ENCODE measurements at places on chromosomes 3 and 15.

- DNase-seq, result no peak
Measured at GRCh38 chr3:153599685-153600084, 437.7 kb downstream of the RAP2B start.

GRCh38 chr3:36918050-36918449, 26.8 kb downstream of the TRANK1 start:
- DNase-seq, result no peak

- DNase-seq, result no peak
Measured at GRCh38 chr3:195873971-195874370, 34.4 kb downstream of the TNK2 start.

DNA sequence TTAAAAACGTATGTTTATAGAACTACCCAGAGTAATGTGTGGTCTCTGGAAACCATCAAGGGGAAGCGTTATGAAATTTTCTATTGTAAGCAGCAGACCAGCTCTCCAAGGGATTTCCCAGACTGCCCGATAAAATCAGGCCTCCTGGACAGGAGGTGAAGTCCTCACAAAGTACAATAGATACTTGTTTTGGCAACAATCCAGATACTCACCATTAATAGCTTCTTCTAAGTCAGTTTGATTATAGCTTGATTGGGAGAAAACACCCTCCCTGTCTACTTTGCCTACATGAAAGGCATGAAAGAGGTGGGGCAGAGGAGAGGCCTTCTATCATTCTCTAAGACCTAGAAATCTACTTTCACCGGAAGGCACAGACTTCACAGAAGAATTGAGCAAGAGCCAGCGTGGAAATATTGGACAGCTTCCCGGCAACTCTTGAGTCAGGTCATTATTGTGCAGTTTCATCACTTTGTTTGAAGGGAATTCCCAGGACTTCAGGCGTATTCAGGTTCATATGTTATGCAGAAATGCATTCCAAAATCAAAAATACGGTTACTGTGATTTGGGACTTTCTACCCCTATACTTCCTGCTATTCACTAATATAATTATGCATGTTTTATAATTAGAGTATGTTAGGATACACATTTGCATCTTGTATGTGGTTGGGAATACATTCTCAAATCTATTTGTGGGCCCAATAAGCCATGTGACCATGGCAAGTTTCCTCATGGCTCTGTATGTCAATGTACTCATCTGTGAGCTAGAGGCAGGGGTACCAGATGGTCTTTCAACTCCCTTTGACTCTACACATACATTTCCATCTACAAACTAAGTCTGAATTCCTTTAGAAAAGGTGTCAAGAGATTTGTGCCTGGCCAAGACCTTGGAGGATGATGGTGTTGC, 103.5 kb downstream of the CD47 start:
- no peak for DNase-seq

DNA sequence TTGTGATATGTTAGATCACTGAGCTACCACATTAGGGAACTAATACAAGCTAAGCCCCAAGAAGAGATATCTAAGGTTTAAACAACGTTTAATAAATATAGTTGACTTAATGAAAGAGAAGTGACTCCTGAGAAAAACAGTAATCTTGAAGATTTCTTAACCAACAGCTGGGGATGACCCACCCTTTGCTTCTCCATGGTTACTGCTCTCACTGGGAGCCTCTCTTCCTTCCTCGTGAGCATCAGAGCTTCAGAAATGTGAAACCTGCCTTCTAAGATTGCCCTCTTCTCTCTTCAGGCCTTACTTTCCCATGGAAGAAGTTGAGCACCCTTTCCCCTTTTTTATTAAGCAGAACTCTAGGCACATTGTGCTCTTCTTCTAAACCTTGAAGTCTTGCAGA, 132.2 kb upstream of the NR2E3 start:
- no peak for DNase-seq

DNA sequence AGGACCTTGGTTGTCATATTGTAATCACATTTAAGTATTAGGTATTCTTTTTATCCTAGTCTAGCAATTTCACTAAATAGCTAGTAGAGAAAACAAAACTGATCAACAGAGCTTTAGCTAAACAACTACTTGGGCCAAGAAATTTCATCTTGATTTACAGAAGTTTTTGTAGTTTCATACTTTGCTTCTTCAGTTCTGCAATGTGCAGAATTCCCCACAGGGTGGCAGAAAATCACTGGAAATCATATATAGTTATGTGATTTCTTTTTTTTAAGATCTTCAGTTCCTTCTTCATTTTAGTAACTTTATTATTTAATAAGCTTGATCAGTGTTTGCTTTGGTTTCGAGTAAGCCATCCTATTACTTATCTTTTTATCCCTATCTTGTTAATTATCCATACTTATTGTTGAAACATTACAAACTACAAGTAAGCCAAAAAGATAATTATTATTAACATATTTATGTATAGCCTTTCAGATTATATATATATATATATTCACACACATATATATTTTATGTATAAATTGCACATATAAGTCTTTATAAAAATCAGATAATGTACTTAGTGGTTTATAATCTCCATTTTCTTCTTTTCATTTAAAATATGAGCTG, 2.2 kb upstream of the BNIP2 start:
- no peak for DNase-seq

- DNase-seq, result no peak
Measured at GRCh38 chr15:73600413-73601335, 32.5 kb downstream of the NPTN start.

GRCh38 chr15:57685306-57686095, 21.0 kb upstream of the POLR2M start:
- no peak for DNase-seq

DNA sequence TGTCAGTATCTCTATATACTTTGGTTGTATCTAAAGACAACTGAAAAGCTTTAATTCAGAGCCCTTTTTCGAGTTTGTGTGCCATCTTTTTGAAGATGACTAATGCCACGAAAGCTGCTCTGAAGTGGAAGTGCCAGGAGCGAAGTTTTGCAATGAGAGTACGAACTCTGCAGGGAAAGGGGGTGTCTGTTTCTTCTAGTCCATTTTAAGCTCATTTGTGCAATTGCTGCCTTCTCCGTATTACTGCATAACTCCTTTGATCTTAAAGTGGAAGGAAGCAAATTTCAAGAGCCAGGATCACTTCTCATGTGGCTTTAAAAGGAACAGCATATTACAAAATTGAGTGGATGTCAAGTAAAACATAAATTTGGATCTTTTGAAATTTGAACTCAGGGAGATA, 245.3 kb downstream of the FEZF2 start:
- no peak for DNase-seq

DNA sequence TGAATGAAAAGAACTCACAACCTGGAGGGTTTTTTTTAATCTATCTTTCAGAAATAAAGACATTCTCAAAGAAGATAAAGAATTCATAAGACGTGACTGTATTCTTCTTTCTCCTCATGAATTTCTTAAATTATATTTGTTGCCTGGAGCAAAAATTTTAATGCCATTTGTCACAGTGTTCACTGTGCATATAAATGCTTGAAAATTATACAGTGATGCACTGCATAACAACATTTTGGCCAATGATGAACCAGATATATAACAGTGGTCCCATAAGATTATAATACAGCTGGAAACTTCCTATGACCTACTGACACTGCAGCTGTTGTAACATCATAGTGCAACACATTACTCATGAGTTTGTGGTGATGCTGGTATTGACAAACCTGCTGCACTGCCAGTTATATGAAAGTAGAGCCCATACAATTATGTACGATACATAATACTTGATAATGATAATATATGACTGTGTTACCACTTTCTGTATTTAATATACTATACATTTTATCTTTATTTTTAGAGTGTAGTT, 67.3 kb downstream of the P2RY1 start:
- no peak for DNase-seq

- DNase-seq, result no peak
Measured at GRCh38 chr3:40387001-40387894, at the start of gene ENTPD3. Gene ENTPD3 (plus strand): TSS chr3:40387184. CDS start chr3:40388058, 874 bp downstream.

DNA sequence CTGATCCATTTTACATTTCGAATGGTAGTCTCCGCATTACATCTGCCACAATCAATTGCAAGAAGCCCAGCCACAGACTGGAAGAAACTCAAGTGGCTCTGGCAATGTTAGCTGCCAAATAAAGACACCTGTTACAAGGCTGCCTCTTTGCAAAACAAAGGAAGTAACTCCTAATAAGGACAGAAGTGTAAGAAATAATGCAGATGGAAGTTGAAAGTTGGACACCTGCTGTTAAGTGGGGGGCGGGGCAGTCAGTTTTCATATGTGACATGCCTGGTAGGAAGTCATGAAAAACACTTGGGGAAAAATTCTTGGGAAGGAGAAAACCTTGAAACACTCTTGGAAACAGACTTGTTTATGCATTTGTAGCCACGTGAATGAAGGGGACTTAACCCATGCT, 54.1 kb upstream of the ATP2C1 start:
- DNase-seq, result no peak

DNA sequence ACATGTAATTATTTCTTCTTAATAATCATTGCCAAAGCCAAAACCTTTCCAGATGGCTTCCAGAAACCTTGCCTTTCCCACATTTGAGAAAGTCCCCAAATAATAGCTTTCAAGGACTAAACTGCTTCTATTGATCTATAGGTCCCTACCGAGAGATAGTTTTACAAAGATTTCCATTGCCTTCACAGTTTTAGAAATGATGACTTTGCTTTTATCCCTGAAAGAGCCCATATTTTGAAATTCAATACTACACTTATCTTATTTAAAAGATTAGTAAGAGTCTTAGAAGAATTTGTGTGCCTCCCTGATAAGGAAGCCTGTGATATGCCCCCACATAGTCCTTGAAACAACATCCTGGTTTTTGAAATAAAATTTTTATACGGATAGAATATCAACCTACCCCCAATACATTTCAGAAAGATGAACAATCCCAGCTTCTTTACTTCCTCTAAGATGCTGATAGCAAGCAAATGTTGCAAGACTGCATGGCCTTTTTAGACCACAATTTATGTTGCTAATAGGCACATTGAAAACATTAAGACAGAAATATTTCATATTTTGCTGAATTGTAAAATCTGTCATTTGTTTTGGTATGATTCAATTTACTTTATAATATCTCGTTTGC, 146.3 kb downstream of the TMCO5A start:
- no peak for DNase-seq

- DNase-seq, result no peak
Measured at GRCh38 chr3:61058836-61059235, 192.4 kb downstream of the FHIT start.

GRCh38 chr3:168598250-168598649, 502.5 kb upstream of the GOLIM4 start:
- no peak for DNase-seq

DNA sequence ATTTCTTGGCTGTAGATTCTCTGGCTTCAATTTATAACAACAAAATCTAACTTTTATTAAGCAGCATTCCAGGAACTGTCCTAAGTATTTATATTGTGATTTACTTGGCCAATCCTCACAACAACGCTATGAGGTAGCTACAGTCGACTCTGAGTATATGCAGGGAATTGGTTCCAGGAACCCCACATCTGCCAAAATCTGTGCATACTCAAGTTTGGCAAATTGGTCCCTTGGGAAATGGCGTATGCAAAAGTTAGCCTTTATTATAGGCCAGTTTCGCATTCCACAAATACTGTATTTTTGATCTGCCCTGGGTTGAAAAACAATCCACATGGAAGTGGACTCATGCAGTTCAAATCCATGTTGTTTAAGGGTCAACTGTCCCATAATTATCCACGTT, 53.9 kb downstream of the RAP2B start:
- DNase-seq, result no peak

DNA sequence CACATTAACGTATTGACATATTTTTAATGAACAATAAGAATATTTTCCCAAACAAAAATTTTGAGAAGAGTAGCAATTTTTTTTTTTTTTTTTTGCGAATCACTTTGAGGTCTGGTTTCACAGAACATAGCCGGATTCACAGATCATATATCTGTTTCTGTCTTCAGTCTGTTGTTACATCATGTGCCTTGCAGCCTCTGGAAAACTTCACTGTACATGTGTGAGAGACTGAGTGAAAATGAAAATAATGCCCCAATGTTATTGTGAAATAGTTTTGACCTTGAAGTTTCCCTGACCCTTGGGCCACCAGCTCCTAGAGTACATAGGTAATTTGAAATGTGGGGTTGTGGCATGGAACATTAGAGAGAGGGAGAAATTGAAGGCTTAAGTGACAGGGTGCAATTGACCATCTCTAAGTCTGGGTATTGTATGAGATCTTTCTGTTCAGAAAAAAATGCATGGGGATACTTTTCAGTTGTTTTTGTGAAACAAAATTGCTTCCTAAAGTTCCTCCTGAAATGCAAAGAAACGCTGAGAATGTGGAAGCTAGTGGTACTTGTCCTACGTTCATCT, 14.0 kb downstream of the ITPR1 start:
- no peak for DNase-seq

GRCh38 chr3:122271246-122271898, 53.7 kb upstream of the CSTA start:
- DNase-seq, result no peak

- no peak for DNase-seq
Measured at GRCh38 chr3:87069971-87070370, 79.0 kb upstream of the VGLL3 start.

- DNase-seq, result no peak
Measured at GRCh38 chr15:25181293-25182097, 226.7 kb downstream of the SNRPN start.

- no peak for DNase-seq
Measured at GRCh38 chr3:165210132-165210531, 13.9 kb upstream of the SLITRK3 start.

DNA sequence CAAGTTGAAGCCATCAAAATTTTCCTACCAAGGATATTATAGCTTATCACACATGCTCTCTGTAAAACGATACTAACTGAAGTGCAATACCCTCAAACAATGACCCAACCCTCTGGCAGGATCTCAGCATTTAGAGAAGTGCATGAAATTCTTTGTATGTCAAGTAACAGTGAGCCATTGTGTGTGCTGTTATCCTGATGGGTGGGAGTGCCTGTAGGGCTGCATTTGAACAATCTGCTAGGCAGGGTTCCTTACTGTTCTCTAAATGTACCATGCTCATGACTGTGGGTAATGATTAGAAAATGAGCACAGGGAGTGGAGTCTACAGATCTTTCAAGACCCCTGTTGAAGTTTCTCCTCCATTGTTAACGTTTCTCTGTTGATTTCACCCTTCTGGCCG, 398.1 kb downstream of the NSUN3 start:
- DNase-seq, result no peak

DNA sequence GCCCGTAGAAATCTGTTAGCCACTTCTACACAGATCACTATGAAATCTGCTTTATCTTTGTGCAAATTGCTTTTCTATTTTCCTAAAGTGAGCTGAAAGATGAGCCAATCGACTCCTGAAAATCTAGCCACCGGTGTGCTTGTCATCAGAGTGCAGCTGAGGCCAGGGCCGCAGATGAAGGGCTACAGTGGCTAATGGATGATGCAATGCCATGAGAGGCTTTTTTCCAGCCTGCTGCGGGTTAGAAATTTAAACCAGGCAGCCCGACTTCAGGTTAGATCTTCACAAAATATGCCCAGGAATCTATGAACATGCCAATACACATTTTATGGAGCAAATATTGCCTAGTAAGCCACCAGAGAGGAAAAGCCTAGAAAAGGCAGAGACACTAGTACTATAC, 948.2 kb upstream of the CFAP20DC start:
- no peak for DNase-seq

Data from activated CD4-positive, alpha-beta T cell treated with anti-CD3 and anti-CD28 coated beads for 1 hour (primary cell).